ENCODE measurements at places on chromosomes 3 and 15.

GRCh38 chr15:67917636-67918035, 77.8 kb upstream of the RNU6-1 start:
- no peak for DNase-seq

DNA sequence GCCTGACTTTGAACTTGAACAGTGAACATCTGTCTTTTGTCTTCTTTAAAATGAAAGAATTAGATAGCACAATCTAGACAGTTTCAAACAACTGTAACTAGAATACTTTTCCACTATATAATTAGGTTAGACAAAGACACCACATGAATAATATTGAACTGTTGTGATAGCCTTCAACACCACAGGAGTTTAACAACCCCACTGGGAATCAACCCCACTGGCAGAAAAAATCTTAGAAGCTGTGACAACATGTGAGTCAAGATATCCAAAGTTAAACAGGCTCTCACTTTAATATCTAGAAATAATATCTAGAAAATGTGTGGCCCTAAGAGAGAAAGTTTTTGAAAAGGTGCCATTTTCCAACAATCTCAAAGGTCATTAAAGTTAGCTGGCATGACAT, 64.4 kb upstream of the PRICKLE2 start:
- peak; percentile 48 for DNase-seq

DNA sequence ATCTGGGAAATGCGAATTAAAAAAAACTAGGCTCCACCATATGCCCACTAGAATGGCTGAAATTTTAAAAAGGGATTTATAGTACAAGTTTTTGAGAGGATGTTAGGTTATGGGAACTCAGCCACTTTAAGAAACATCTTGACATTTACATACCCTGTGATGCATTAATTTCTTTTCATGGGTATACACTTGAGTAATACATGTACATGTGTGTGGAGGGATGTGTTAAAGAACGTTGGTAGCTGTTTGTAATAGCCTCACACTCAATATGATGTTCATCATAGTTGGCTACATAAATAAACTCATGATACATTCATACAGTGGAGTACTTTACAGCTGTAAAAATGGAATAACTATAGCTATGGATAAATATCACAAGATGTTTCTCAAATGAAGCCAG, 40.9 kb downstream of the MEF2A start:
- no peak for DNase-seq

DNA sequence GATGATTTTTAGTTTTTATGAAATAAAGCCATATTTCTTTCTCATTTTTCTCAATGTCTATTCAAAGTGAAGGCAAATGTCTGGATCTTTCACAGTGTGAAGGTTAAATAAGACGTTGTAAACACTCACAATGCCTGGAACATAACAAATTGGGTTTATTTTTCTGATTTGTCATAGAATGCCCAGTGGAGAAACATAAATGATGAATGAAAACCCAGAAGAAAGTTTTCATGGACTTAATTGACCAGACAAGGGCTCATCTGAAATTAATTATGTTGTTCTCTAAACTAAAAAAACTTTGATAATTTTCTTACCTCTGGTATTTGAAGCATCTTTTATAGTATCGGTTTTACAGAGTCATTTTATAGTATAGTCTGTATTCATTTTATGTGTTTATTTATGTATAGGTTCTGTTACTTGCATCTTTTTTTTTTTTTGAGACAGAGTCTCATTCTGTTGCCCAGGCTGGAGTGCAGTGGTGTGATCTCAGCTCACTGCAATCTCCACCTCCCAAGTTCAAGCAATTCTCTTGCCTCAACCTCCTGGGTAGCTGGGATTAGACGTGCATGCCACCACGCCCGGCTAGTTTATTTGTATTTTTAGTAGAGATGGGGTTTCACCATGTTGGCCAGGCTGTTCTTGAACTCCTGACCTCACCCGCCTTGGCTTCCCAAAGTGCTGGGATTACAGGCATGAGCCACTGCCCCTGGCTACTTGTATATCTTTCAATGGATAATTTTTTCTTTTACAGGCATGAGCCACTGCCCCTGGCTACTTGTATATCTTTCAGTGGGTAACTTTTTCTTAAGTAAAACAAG, 15.1 kb upstream of the BNIP2 start:
- peak; percentile 27 for DNase-seq

DNA sequence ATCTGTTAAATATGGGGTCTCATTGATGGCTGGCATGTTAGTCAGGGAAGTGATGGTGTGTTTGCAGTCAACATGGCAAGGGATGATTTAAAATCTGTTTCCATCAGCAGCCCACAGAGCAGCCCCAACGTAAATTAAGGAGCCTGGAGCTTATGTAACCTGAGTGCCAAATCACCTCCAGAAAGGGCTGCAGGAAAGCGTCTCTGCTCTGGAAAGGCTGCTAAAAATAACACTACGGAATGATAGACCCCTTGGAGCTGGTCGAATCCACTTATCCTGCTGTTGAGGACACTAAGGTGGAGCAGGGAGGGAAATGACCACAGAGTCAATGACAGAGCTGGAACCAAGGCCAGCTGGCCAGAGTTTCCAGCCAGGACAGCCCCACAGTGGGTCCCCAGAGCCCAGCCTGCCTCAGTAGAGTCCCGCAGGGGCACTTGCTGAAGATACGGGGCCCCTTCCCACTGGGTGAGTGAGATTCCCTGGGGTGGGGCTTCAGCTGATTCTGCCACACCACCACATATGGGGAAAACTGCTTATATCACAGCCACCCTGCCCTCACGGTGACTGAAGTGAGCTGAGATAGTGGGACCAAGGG, 63.5 kb downstream of the EPHB1 start:
- DNase-seq = no peak

DNA sequence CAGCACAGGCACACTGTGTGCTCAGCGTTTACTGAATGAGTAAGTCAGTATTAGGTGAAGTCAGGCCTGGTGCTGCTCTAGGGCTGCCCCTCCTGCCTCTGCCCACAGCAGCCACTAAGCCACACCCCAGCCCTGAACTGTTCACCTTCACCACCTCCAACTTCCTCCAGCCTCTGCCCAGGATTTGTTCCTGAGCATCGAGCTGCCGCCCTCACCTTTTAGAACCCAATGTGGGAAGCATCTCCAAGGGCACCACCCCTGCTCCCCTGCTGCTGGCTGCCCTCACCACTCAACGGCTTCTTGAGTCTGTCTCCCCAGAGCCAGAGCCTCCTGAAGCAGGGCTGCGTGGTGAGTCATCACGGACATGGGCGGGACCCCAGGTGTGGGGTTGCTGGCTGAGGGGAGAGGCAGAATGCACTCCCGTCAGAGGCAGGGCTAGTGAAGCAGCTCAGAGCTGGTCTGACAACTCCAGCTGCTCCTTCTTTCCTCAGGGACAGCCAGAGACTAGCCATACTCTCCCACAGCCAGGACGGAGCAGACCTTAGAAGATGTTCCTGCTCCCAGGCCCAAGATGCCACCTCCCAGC, 5.8 kb downstream of the HYAL2 start:
- no peak for DNase-seq

DNA sequence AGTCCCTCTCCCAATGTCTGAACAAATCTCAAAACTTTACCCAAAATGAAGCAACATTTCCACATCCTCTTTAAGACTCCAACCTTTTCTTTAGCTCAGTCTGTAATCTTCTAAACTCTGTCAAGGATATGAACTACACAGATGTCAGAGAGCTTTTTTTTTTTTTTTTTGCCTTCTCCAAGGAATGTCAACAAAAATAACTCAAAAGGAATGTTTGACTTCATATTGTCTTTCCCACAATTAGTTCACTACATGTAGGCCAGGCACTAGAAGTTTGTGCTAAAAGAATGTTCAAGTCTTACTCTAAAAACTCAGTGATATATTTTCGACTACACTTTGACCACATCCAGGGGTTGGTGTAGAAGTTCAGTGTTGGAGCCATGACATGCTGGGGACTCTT, 37.1 kb downstream of the ADAMTS9 start:
- peak; percentile 83 for DNase-seq

DNA sequence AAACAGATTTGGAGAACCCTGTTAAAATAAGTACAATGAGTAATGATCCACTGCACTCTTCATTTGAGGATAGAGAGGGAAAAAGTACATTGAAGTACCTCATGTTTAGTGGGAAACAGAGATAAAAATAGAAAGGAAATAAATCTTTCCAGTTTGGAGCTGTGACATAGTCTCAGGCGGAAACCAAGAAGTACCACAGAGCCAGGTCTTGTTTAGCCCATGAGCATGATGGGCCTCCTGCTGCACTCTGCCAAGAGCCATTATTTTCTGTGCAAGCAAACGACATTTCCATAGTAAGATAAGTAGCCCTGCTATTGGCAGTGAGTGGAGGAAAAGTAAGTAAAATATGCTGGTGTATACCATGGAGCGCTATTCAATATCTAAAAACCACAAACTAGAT, 796.1 kb downstream of the TBL1XR1 start:
- no peak for DNase-seq

GRCh38 chr3:98770261-98771039, 7.3 kb downstream of the ST3GAL6 start:
- DNase-seq = no peak

- peak; percentile 69 for DNase-seq
These were observed 22.4 kb downstream of the HPS3 start for GRCh38 chr3:149151843-149152242.

GRCh38 chr15:39142500-39142899, 438.4 kb upstream of the THBS1 start:
- no peak for DNase-seq

GRCh38 chr3:4520033-4520816, 27.1 kb downstream of the ITPR1 start:
- DNase-seq = no peak

GRCh38 chr3:133535971-133536881, 37.3 kb upstream of the CDV3 start:
- DNase-seq = peak; percentile 90

- peak; percentile 84 for DNase-seq
These were observed 54.7 kb downstream of the LRRC28 start for GRCh38 chr15:99305761-99306505.

GRCh38 chr15:96896766-96897165, 566.3 kb downstream of the NR2F2 start:
- DNase-seq = no peak

GRCh38 chr3:120341658-120342346, 7.4 kb downstream of the LRRC58 start:
- no peak for DNase-seq

- no peak for DNase-seq
These were observed 14.3 kb downstream of the BNC1 start for GRCh38 chr15:83270176-83270575.

GRCh38 chr15:64019764-64020163, 26.5 kb downstream of the DAPK2 start:
- DNase-seq = no peak

DNA sequence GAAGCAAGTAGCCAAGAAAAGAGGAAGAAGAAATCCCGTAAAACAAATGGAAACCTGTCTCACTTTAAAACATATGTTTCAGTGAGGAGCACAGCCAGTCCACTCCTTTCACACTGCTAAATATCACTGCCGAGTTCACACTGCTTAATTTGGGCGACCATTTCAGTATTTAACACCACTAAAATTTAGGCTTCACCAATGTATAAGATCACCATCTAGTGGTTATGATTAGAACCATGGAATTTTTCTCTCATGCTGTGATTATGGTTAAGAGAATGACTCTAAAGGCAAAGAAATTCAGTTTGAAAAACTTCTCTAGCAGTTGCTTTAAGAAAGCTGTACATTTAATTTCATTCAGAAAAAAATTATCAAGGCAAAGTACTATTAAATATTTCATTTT, 16.6 kb downstream of the SLC4A7 start:
- DNase-seq = peak; percentile 68

- DNase-seq = no peak
These were observed 502.8 kb downstream of the IGSF11 start for GRCh38 chr3:118531816-118532215.

DNA sequence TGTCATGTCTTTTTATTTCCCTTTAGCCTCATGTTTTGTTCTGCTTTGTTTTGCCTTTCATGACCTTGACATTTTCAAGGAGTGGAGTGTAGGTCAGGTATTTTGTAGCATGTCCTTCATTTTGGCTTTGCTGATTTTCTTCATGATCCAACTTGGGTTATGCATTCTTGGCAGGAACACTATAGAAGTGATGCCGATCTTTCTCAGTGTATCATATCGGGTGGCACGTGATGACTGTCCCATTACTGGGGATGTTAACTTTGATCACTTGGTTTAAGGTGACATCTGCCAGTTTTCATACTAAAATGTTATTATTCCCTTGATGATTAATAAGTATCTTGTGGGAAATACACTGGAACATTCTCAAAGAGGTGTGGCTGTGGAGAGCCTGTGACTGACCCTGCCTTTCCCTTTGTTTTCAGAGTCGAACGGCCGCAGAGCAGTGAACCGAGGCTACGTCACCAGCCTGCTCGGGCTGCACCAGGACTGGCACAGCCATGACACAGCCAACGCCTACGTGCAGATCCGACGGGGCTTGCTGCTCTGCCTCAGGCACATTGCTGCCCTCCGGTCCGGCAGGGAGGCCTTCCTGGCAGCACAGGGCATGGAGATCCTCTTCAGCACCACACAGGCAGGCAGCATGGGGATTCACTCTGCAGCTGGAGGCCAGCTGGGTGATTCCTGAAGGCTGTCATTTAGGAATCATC, 167.7 kb downstream of the AGBL1 start:
- no peak for DNase-seq

- no peak for DNase-seq
These were observed 1.7 kb downstream of the SPATA12 start for GRCh38 chr3:57062101-57062631.

- DNase-seq = no peak
These were observed 47.2 kb upstream of the PLCL2 start for GRCh38 chr3:16837602-16838001.

DNA sequence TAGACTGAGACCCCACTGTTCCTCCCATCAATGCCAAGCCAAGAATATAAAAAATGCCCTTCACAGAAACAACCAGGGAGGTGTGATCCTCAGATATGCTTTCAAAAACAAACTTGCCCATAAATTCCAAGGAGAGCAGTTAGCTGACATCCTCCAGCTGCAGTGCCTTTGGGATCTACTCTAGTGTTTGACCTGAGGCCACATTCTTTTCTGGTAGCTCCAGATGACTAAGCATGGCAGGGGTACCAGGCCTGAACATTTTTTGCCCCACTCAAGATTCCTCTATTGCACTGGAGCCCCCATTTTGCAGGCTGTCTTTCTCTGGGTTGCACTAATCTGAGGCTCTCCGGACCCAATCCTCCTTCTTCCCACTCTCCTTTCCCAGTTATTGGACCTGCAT, 27.9 kb upstream of the ACP3 start:
- DNase-seq = no peak

GRCh38 chr3:89032346-89033013, 74.9 kb upstream of the EPHA3 start:
- DNase-seq = peak; percentile 43

GRCh38 chr3:149353581-149354184, 20.2 kb upstream of the TM4SF18 start:
- no peak for DNase-seq

DNA sequence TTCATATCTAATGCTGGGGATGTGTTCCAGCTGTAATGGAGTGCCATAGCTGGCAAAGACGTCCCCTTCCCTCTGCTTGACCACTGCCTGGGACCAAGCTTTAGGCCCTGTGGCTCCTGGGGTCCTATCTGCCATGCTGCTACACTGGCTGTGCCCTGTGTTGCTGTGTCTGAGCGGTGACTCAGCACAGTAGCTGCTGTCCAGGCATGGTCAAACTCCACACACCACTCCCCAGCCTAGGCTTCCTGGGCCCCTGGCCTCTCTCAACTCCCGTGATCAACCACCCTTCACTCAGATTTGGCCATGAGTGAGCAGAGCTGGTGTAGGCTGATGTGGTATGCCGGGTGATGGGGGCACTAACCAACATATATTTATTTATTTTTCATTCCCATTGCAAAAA, 27.0 kb downstream of the EPHB1 start:
- DNase-seq = no peak

GRCh38 chr3:111368056-111368455, 173.9 kb upstream of the CD96 start:
- no peak for DNase-seq

All from fibroblast of skin of back (primary cell).